ENCODE measurements at places on chromosomes 1 and 21.

GRCh38 chr1:99119188-99119587 is 114.5 kb upstream of the PLPPR5 start:
- DNase-seq: no peak

DNA sequence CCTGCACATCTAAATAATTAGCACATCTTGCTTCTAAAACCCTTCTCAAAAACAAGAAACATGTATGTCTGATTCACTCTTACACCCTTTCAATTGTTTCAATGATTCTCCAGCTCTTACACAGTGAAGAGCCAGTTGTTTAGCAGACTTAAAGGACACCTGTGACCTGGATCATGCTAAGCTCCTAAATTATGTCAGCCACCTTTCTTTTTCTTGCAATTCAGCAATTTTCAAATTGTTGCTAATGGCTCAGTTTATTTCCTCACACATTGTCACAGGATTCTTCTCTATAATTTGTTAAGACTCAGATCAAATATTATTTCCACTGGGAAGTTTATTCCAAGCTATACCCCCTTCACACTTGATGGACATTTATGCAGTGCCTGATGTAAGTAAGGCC is 413.2 kb downstream of the PLA2G4A start:
- DNase-seq: no peak

- DNase-seq: no peak
Observed at GRCh38 chr1:2228157-2228594, at the start of gene SKI. SKI (plus strand) TSS chr1:2228319; CDS start chr1:2228767, 448 bp downstream.

- no peak for DNase-seq
Observed at GRCh38 chr1:22710701-22711049, at the start of gene EPHB2. EPHB2 (plus strand) TSS chr1:22710839; CDS start chr1:22710983, 144 bp downstream.

- DNase-seq: no peak
Observed at GRCh38 chr1:36781098-36781497, 253.2 kb downstream of the GRIK3 start.

- no peak for DNase-seq
Observed at GRCh38 chr1:182441719-182442118, 8.2 kb upstream of the RGSL1 start.

DNA sequence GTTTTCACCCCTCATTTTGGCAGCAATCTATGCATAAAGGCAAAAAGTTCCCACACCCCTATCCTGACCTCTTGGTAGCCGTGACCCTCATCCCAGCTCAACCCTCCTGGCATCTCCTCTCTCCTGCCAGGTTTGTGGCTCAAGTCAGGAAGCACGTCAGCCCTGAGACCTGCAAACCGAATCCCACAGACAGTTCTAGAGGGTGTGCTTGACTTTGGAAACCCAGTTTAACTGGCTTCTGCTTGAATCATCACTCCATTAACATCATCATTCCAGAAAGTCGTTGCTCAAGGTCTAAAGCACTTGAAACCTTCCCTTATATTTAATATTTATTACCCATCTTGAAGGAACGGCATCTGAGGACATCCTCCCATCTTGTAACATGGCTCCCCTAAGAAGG is 133.4 kb upstream of the ERG start:
- no peak for DNase-seq

GRCh38 chr1:101781201-101781831 is 215.4 kb downstream of the OLFM3 start:
- no peak for DNase-seq

- no peak for DNase-seq
Observed at GRCh38 chr1:17671741-17672140, 83.4 kb upstream of the ACTL8 start.

DNA sequence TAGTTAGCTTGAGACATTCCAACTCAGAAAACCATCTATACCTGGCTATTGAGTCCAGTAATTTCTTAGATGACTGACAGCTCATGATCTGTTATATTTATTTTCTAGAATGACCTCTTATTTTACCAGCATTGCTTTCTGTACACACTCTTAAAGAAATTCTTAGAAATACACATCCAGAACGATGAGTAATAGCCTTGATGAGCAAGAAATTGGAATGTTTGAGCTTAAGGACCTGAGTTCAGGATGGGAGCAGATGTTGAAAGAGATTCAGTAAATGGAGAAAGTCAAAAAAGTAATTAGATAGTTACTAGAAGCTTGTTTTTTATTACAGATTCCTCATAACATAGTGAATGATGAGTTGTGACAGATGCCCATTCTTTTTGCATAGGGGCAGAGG is 11.7 kb downstream of the PYHIN1 start:
- no peak for DNase-seq

GRCh38 chr21:43874085-43874805 is 9.2 kb downstream of the AGPAT3 start:
- DNase-seq: no peak

- DNase-seq: no peak
Observed at GRCh38 chr1:69528376-69528775, 39.3 kb upstream of the LRRC7 start.

DNA sequence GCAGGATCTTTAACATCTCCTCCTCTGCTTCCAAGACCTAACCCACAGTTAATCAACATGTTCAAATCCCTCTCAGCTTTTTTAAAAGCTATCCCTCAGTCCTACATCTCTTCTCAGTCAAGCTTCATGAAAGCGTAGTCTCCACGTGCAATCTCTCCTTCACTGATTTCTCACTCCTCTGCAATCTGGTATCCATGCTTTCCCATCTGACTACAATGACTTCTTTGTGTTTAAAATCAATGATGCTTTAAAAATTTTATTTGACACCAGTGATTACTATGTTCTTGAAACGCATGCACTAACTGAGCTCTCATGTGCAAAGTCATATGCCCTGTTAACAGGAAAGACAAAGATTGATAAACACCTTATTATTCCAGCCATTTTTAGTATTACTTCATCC is 67.5 kb upstream of the BEND5 start:
- no peak for DNase-seq

- no peak for DNase-seq
Observed at GRCh38 chr21:21383126-21383525, 384.9 kb downstream of the NCAM2 start.

DNA sequence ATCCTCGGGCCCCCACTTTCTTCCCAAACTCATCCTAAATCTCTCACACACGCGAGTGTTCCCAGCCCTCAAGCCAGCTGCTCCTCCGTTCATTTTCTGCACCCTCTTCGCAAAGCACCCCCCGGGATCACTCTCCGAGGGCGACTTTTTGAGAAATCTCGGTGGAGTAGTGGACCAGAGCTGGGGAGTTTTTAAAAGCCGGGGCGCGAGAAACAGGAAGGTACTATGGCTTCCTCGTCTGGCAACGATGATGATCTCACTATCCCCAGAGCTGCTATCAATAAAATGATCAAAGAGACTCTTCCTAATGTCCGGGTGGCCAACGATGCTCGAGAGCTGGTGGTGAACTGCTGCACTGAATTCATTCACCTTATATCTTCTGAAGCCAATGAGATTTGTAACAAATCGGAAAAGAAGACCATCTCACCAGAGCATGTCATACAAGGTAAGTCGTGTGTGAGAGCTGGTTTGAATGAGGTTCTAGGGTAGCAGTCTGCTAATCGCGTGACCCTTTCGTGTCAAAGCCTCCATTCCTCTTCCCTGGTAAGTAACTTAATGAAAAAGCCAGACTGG is 800 bp downstream of the DR1 start:
- DNase-seq: no peak

Data from stimulated activated CD8-positive, alpha-beta memory T cell treated with anti-CD3 and anti-CD28 coated beads, Interleukin-15, amount 100 ng/mL, for 4 hours (primary cell).